Thymus (tissue), 14 donors: ENCODE measurements at places on chromosomes 4 and X. TPM values are rescaled to one million over a fixed set of nuclear protein-coding genes. Genes with fewer than 3 reads are reported as not detected.

DNA sequence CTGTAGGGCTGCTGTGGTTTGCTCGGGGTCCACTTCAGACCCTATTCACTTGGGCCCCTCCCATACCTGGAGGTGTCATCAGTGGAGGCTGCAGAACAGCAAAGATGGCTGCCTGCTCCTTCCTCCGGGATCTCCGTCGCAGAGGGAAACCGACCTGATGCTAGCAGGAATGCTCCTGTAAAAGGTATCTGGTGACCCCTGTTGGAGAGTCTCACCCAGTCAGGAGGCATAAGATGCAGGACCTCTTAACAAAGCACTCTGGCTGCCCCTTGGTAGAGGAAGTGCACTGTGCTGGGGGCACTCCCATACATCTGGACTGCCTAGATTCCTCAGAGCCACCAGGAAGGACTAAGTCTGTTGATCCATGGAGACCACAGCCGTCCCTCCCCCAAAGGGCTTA, 296.9 kb downstream of the GRID2 start:
- no peaks in the 10 kb centered on the region for H3K27me3 ChIP-seq
- no peaks in the 10 kb centered on the region for H3K36me3 ChIP-seq
- no peak overlapping the region for H3K4me3 ChIP-seq
- no peak for DNase-seq

DNA sequence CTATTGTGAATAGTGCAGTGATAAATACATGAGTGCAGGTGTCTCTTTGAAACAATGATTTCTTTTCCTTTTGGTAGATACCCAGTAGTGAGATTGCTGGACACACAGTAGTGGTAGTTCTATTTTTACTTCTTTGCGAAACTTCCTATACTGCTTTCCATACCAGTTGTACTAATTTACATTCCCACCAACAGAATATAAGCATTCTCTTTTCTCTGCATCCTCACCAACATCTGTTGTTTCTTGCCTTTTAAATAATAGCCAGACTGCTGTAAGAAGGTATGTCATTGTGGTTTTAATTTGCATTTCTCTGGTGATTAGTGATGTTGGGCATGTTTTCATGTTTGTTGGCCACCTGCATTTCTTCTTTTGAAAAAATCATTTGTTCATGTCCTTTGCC, 105.9 kb downstream of the COL4A6 start:
- H3K36me3 ChIP-seq: no peaks in the 10 kb centered on the region
- no peaks in the 10 kb centered on the region for H3K27me3 ChIP-seq
- no peak overlapping the region for H3K27ac ChIP-seq
- H3K4me1 ChIP-seq: no peaks in the 10 kb centered on the region

GRCh38 chr4:56414135-56414670, 21.2 kb downstream of the PPAT start:
- no peaks in the 10 kb centered on the region for H3K36me3 ChIP-seq
- H3K27ac ChIP-seq: no peak overlapping the region
- H3K27me3 ChIP-seq: no peaks in the 10 kb centered on the region
- DNase-seq: no peak

GRCh38 chr4:152634110-152634760, 45.6 kb downstream of the TMEM154 start:
- H3K4me1 ChIP-seq: no peaks in the 10 kb centered on the region
- no peak overlapping the region for H3K4me3 ChIP-seq
- H3K27ac ChIP-seq: no peak overlapping the region
- no peaks in the 10 kb centered on the region for H3K27me3 ChIP-seq

DNA sequence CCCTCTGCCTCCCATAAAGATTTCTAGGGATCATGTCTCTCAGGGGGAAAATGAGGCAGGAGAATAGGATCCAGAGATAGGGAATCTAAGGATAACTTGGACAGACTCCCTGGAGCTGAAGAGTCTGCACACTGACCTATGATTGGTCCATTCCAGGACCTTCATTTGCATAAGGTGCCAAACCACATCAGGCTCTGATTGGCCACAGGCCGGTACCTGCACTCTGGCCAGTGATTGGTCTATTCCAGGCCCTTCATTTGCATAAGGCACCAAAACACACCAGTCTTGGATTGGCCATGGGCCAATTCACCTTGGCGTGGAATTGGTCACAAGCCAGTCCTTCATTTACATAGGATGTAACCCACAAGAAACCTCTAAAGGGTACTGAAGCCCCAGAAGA, 4.0 kb upstream of the HERC5 start:
- H3K27ac ChIP-seq: no peak overlapping the region
- peaks cover 4% of the 10 kb centered on the region for H3K4me1 ChIP-seq
- H3K36me3 ChIP-seq: no peaks in the 10 kb centered on the region
- H3K4me3 ChIP-seq: no peak overlapping the region
- peaks cover 14% of the 10 kb centered on the region for H3K27me3 ChIP-seq

- H3K36me3 ChIP-seq: no peaks in the 10 kb centered on the region
- H3K27me3 ChIP-seq: no peaks in the 10 kb centered on the region
- H3K27ac ChIP-seq: no peak overlapping the region
- H3K4me3 ChIP-seq: no peak overlapping the region
Measured at GRCh38 chr4:8515316-8516060, 64.7 kb upstream of the GPR78 start.

DNA sequence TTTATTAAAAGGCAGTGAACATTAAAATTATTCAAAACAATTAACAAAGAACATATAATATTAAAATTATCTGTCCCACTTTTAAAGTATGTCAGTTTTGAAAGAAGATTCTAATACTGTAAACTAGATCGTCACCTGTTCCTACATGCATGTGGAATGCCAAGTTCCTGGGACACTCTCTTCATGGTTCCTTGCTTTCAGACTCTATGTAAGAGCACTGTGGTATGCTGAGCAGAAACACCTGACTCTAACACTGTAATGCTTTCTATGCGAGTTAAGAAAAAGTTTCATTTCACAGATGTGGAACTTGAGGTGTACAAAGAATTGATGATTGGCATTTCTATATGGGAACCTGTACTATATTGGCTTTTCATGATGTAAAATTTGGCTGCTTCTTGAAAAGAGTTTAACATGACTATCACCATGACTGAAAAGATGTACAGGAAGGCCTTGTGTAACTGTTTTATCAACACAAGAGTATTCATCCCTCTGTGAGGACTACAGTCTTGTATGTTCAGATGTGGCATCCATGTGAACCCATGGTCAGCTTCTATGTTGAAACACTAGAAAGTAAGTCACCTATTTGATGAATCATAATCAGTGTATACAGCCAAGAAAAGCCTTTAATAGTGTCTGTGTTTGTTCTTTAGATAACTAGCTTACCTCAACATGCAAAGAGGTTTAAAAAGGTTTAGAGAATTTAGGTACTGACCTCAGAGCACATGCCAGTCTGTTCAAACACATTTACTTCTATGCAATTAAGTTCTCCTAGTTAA, 354.5 kb downstream of the ARHGAP24 start:
- H3K36me3 ChIP-seq: no peaks in the 10 kb centered on the region
- H3K4me3 ChIP-seq: no peak overlapping the region
- H3K4me1 ChIP-seq: peaks cover 4% of the 10 kb centered on the region
- H3K27me3 ChIP-seq: no peaks in the 10 kb centered on the region

- H3K4me3 ChIP-seq: no peak overlapping the region
- no peaks in the 10 kb centered on the region for H3K4me1 ChIP-seq
- no peaks in the 10 kb centered on the region for H3K27me3 ChIP-seq
- DNase-seq: no peak
Measured at GRCh38 chrX:44022964-44023363, 49.8 kb upstream of the NDP start.

- DNase-seq: peak; percentile 67
- no peaks in the 10 kb centered on the region for H3K27me3 ChIP-seq
- no peak overlapping the region for H3K27ac ChIP-seq
- no peaks in the 10 kb centered on the region for H3K36me3 ChIP-seq
- H3K4me1 ChIP-seq: no peaks in the 10 kb centered on the region
- H3K4me3 ChIP-seq: no peak overlapping the region
Measured at GRCh38 chrX:46642145-46642544, 68.6 kb downstream of the CHST7 start.

DNA sequence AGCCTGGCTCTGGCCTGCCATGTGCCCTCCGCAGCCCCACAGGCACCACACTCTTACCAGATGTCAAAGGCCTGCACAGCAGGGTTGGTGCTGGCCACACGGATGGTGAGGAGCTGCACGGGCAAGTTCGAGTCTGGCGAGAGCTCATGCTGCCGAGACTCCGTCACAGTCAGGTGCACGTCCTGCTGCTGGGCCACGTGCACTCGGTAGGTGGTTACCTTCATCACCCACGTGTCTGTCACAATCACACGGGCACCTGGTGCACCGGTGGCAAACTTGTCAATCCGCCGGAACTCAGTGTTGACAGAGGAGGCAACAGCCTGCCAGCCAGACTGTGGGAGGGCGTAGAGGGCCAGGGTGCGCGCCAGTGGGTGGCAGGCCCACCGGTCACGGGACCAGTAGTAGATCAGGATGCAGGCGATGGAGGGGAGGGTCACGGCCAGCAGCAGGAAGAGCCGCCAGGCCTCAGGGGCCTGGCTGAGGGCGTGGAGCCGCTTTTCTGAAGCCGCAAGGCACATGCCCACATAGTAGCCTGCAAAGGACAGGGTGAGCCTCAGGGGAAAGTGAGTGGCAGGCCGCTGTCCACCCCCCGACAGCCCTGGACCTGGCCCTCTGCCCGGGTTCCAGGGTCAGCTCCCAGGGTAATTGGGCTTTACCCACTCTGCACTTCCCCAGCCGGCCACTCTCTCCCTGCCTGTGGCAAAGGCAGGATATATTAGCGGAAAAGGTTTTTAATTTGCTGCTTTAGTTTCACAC, 2.9 kb downstream of the TMEM129 start:
- H3K36me3 ChIP-seq: peaks cover 39% of the 10 kb centered on the region
- H3K27ac ChIP-seq: no peak overlapping the region
- no peaks in the 10 kb centered on the region for H3K27me3 ChIP-seq
- no peak for DNase-seq
- no peak overlapping the region for H3K4me3 ChIP-seq

- no peak overlapping the region for H3K27ac ChIP-seq
- H3K27me3 ChIP-seq: no peaks in the 10 kb centered on the region
- no peak for DNase-seq
- no peak overlapping the region for H3K4me3 ChIP-seq
Measured at GRCh38 chrX:101999644-102000539, 68.1 kb upstream of the ZMAT1 start.

GRCh38 chr4:185395238-185395955, at the start of gene LRP2BP:
LRP2BP (minus strand) TSS chr4:185395924; CDS start chr4:185378186, 17,738 bp downstream.
- peaks cover 6% of the 10 kb centered on the region for H3K4me1 ChIP-seq
- peak within 1 kb of the TSS; percentile 75 for H3K4me3 ChIP-seq
- H3K36me3 ChIP-seq: peaks cover 17% of the 10 kb centered on the region

DNA sequence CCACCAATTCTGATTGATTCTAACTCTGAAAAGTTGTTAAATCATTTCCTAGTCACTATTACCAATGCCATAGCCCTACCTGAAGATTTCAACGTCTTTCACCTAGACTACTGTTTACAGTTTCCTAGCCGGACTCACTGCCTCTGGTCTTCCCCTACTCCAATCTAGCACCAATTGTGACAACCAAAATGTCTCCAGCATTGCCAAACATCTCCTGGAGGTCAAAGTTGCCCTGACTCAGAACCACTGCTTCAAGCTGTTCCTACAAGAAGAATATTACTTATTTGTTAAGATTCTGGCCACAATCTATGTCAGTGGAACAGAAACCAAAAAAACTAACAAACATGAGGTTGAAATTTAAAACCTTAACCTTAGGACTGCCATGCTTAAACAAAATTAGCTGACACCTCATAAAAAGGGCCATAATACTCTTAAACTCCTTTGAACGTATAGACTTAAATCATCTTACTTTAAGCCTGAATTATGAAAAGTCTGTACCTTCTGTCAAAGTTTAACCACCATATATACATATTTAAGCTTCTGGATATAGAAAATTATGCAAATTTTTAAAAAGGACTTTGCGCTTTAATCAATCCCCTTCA, 2.1 kb downstream of the PDS5A start:
- no peaks in the 10 kb centered on the region for H3K27me3 ChIP-seq
- peak overlapping the region; percentile 98 for H3K4me3 ChIP-seq
- DNase-seq: no peak
- H3K36me3 ChIP-seq: peaks cover 38% of the 10 kb centered on the region
- no peak overlapping the region for H3K27ac ChIP-seq

DNA sequence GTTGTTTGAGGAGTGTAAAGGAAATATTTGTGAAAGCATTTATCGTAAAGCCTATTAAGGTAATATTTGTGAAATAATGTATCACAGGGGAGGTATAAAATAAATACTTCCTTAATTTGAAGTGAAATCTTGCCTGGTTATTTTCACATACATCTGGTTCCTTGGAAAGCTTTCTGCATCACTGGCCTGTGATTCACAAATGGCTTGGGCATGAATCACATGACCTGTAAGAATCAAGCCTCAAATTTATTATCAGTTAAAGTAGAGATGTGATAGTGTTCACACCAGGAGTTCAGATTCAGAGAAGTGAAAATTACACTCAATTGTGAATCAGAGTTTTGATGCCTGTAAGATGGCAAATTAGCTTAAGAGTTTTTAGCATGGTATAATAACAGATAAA, 1911.4 kb downstream of the STIM2 start:
- H3K27ac ChIP-seq: no peak overlapping the region
- H3K4me1 ChIP-seq: no peaks in the 10 kb centered on the region
- no peak overlapping the region for H3K4me3 ChIP-seq
- no peak for DNase-seq
- no peaks in the 10 kb centered on the region for H3K36me3 ChIP-seq
- no peaks in the 10 kb centered on the region for H3K27me3 ChIP-seq

CXCL13 gene
- 55.3 TPM for polyA plus RNA-seq

STPG2 gene
- polyA plus RNA-seq: 0.16 TPM

MAGEA10 gene
- polyA plus RNA-seq: not detected

GNL3L gene
- polyA plus RNA-seq: 6.0 TPM

H2BW2 gene
- polyA plus RNA-seq: not detected

KDR gene
- polyA plus RNA-seq: 4.4 TPM

SMC1A gene
- polyA plus RNA-seq: 9.6 TPM
